ENCODE measurements at places on chromosomes 6 and 20.

- no peak for DNase-seq
Observed at GRCh38 chr6:66230591-66230990, 523.6 kb upstream of the EYS start.

- no peak for DNase-seq
Observed at GRCh38 chr6:65545920-65546319, 161.1 kb downstream of the EYS start.

DNA sequence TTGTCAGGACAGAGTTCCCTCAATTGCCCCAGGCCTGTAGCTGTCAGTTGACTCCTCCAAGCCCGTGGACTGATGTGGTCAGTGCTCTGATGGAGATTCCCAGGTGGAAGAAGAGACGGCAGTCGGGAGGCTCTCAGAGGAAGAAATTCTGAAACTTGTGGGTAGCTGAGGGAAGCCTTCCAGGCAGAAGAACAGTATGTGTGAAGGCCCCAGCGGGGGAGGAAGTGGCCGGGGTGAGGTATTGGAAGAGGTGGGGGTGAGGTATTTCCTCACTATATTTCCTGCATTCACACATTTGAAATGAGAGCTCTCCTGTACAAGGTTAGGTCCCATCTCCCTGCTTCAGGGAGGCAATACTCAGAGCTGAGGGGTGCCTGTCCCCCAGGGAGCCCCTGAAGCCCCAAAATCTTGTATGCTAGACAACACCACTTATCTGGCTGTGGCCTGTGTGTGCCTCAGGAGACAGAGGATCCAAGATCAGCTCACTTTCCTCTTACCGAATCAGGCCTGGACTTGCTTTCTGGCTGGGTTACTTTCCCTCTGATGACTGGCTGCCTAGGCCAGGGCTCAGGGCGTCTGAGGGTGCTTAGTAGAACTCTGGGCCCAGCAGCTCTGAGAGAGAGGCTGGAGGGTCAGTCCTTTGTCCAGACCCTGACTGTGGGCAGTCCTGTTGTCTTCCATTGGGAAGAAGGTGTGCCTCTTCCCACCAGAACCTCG, 49.3 kb upstream of the MYL9 start:
- no peak for DNase-seq

DNA sequence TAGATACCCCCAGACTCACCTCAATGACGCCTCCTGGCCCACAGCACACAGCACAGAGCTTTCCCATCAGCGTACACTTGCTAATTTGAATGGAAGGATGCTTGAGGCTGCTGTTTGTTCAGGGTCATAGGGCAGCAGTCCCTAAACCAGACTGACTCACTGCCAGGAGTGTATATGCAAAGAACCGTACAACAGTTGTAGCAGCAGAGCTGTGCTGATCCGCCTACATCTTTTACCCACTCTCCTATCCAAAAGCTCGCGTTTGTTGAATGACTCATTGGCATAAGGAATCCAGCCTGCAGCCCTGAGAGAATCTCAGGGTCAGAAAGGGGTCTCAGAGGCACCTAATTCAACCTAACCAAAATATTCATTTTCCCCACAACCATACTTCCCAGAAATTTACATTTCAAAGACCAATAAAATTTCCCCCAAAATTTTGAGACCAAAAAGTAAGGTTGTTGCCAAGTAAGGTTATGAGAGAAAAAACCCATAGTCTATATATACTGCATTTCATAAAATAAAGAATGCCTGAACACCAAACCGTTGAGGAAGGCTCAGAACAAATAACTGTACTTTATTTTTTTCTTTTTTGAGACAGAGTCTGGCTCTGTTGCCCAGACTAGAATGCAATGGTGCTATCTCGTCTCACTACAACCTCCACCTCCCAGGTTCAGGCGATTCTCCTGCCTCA, 35.3 kb upstream of the CCND3 start:
- DNase-seq: no peak

- peak; percentile 15 for DNase-seq
Observed at GRCh38 chr20:32474967-32475811, 109.9 kb downstream of the NOL4L start.

GRCh38 chr20:57553376-57554018, 7.4 kb upstream of the PCK1 start:
- DNase-seq: no peak

DNA sequence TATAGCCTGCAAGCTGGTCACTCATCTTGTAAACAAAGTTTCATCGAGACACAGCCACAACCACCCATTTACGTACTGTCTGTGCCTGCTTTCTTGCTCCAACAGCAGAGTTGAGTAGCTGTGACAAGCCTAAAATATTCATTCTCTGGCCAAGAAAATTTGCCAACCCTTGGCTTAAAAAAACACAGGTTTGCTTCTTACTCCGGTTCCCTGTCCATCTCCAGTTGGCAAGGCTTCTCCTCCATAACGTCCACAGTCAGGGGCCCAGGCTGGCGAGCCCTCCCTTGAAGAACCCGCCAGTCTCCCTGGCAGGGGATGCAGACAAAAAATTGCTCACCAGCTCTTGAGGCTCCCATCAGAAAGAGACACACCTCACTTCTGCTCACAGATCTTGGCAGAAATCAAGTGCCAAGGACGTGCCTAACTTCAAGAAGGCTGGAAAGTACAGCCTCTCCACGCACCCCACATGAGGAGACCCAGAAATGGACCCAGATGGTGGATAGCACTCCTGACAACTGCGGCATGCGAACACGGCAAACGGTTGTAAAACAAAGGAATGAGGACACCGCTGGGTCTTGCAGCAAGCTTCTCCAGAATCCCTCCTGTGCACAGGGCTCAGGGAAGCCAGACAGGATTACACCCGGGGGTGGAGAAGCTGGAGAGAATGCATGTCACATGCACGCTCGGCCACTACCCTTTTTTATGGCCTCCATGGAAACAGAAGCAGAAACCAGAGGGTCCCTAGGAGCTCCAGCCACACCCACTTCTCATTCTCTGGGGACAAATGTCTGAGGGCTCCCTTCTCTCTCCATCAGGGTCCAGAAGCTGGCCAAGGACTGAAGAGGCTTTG, 59.8 kb upstream of the SIRPA start:
- DNase-seq: no peak

- no peak for DNase-seq
Observed at GRCh38 chr20:62897666-62898065, 28.6 kb downstream of the DIDO1 start.

GRCh38 chr20:16007164-16007563, 566.1 kb downstream of the KIF16B start:
- no peak for DNase-seq

- DNase-seq: no peak
Observed at GRCh38 chr6:37375376-37375775, 21.6 kb downstream of the RNF8 start.

GRCh38 chr20:21049305-21049828, 56.8 kb downstream of the LINC00237 start:
- no peak for DNase-seq

GRCh38 chr20:44065401-44066340, 121.3 kb downstream of the JPH2 start:
- no peak for DNase-seq

- DNase-seq: no peak
Observed at GRCh38 chr6:28948782-28949486, 25.1 kb upstream of the TRIM27 start.

DNA sequence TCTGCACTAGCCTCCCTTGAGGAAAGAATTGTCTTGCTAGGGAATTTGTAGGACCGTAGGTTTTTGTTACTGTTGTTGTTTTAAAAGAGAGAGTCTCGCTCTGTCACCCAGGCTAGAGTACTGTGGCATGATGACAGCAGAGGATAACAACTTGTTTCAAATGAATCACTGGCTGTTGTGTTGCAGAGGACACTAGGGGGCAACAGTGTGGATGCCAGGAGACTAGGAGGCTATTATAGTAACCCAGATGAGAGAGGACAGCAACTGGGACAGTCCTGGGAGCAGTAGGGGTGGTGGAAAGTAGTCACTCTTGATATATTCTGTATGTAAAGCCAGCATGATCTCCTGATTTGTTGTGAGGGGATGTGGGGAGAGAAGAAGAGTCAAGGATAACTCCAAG, 41.8 kb upstream of the LAMA4 start:
- peak; percentile 51 for DNase-seq

DNA sequence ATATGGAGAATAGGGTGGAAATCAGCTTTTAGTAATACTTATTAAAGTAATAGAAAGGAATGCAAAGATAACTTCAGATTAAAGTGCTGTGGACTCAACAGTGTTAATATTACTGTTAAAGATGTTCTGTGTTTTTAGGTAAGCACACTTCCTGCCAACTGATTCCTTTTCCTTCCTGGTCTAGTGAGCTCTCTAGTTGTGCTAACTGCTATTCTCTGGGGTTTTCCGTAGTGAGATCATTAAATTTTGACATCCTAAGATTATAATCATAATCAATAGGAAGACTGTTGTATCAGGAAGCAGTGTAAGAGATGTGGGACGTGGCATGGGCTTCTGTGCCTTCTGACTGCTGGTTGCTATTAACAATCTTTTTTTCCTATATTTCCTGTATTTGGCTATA, 1.2 kb upstream of the TMEM217 start:
- no peak for DNase-seq

- no peak for DNase-seq
Observed at GRCh38 chr6:38625217-38625616, 14.5 kb downstream of the BTBD9 start.

DNA sequence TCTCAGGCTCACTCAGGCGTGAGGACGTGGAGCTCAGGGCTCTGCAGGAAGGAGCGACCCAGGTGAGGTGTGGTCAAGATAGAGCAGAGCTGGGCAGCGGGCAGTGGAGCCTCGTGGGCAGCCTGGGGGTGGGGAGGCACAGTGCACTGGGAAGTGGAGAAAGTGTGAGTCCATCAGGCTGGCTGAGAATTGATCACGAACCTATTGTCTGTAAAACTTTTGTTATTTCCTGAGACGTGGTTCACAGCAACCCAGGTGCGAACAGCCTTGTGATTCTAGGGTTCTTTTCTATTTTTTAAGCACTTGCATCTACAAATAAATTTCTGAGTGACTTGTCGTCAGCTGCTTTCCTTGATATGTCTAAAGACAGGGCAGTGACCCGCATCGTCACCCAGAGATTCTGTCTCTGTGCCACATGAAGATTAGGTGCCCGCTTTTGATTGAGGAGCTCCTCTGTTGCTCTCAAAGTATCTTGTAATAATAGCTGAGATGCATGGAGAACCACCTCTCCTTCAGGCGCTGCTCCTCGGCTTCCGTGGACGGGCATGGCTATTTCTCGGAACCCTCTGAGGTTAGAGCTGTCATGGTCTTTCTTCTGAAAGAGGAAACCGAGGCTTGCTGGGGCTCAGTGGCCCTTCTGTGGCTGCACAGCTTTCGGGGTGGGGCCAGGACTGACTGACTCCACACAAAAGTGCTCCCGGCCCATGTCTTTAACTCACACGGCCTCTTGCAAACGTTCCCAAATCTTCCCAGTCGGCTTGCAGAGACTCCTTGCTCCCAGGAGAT, 662 bp upstream of the CCR6 start:
- DNase-seq: no peak

DNA sequence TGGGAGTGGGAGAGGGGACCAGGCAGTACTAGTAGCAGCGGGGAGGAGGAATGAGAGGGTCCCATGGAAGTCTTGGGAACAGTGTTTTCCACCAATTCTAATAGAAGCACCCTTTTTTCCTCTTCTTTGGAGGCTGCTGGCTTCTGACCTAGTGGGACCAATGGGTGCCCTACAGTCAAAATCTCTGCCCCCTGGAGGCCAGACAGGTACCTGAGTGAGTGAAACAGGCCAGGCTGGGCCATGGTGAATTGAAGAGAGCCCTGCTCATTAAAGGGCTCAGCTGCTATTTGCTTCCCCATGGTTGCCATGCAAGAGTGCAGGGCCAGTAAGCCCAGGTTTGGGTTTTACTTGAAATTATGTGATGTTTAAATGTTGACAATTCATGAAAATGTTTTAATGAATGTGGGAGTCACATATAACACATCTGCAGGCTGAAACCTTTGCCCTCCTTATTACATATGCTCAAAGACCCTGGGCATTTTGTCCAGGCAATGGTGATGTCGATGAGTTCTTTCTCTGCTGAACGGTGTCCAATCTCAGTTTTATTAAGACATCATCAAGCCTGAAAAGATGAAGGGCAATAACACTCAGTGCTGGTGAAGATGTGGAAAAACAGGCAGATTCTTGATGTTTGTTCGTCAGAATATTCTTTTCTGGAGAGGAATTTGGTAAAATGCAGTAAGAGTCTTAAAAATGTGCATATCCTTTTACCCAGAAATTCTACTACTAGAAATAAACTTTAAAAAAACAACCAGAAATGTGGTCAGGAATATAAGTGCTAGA, 42.3 kb upstream of the OCSTAMP start:
- peak; percentile 28 for DNase-seq

DNA sequence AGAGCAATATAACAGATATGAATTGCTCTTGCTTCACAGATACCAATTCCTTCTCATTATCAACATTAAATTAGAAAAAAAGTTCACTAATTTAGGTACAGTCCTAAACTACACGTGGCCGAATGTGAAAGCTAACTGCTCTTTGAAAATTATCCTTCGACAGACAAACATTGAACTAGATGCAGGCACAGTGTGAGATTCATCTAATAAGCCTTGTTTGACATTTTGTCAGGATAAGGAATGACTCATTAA, 1.1 kb downstream of the FAM184A start:
- no peak for DNase-seq

DNA sequence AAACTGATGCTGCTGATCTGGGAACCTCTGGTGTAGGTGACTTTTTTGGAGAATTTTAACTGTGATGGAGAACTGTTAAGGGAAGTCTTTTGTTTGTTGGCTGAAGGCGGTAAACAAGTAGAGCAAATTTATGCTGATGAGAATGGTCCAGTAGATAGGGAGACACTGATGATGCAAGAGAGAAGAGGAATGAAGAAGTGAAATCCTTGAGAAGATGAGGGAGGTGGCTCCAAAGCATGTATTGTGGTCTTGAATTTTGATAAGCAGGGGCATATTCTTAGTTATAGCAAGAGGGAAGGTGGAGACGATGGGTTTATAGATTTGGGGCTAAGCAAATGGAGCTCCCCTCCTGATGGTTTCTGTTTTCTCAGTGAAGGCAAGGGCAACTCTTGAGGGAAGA, 22.0 kb downstream of the MAPK14 start:
- DNase-seq: no peak

DNA sequence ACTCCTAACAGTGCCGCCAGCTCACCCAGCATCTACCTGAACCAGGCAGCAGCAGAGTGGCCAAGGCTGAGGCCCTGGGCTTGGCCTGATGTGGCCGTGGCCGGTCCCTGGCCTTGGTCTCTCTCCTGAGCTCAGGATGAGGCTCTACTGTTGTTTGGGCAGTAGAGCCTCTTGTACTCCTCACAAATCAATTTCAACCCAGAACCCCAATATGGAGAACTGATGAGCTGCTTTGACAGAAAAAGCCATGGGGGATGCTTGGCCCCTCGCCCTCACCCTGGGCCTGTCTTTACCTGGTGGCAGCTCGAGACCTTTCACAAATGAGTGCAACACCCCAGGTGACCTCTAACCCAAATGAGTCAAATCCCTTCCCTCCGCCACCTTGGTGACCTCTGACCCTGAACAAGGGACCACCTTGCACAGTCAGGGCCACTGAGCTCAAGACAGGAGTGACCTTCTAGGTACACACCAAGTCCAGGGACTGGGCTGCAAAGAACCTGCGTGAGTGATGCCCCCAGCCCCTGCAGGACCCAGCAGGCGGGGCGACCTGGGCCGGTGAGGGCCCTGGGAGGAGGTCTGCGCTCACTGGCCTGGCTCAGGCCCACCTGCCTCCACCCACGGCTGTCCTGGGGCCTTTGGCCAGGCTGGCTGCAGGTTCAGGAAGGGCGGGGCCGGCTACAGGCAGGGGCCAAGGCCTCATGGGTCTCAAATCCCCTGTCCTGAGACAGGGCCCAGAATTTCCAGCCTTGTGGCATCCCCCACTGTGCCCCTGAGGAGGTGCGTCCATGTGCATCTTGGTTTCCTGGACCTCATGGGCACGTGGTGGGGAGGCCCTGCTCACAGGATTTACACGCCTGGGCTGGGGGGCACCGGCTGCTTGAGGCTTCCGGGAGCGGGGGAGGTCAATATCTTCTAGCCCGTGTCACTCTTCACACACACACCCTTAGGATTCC, 30.2 kb downstream of the PSMG4 start:
- DNase-seq: no peak
